ENCODE measurements at places on chromosomes 4 and X. TPM values are rescaled to one million over a fixed set of nuclear protein-coding genes. Genes with fewer than 3 reads are reported as not detected.

- peak; percentile 95 for DNase-seq
Observed at GRCh38 chr4:15001248-15001868, 923 bp upstream of the CPEB2 start.

Gene LUZP4
- total RNA-seq, result not detected

GRCh38 chrX:125289920-125290319, 29.8 kb upstream of the TEX13C start:
- DNase-seq, result no peak

- no peak for DNase-seq
Observed at GRCh38 chrX:121569609-121570008, 522.2 kb downstream of the GLUD2 start.

DNA sequence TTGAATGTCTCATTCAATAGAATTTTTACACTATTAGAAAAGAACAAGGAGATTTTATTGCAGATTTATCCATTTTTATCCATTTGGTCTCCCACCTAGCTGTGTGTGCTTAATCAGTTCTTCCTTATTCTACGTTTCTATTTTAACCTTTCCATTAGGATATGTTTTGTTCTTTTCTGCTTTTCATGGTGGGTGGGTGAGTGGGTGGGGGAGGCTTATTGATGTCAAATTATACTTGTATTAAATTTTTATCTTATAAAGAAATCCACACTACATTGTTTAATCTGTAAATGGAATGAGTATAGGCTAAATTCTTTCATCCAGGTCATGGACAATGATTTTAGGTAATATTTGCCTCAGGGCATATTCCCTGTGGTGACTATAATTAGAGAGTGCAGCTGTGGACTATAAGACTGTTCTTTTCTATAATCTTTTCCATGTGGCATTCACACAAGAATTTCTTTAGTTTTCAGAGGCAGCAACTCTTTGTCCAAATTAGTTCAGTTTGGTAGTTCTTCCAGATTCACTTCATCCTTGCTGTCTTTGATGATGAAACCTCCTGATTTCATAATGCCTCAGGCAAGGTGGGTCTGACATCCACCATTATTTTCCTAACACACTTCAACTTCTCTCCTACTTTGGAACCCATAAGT, 2451.8 kb downstream of the PCDH7 start:
- DNase-seq, result no peak

- no peak for DNase-seq
Observed at GRCh38 chr4:164890691-164891090, 13.7 kb downstream of the APELA start.

Gene GAGE1
- total RNA-seq, result not detected

DNA sequence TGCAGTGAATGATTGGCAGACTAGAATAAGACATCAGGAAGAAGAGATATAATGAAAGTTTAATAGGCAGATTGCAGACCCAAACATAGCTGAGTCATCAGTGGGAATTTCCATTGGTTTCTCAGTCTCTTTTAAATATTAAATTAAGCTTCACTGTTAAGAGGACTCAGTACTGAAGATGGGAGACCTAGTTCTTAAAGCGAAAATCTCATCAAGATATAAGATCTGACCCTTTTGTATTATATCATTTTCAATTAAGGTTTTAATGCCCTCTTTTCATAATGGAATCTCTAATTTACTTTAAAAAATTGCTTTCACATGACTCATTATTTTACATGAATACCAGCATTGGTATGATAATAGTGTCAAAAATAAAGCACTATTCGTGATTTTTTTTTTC, 168.9 kb upstream of the ATOH1 start:
- no peak for DNase-seq

DNA sequence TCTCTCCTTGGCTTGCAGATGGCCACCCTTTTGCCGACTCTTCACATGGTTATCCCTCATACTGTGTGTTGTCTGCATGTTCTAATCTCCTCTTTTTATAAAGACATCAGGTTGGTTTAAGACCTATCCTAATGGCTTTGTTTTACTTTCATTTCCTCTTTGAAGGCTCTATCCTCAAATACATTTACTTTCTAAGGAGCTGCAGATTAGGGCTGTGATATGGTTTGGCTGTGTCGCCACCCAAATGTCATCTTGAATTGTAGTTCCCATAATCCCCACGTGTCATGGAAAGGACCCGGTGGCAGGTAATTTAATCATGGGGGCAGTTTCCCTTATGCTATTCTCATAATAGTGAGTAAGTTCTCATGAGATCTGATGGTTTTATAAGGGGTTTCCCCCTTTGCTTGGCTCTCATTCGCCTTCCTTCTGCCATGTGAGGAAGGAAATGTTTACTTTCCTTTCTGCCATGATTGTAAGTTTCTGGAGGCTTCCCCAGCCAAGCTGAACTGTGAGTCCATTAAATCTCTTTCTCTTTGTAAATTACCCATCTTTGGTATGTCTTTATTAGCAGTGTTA, 204.5 kb downstream of the RELL1 start:
- DNase-seq, result no peak

Data from posterior vena cava (tissue), 2 donors.